ENCODE measurements at places on chromosomes 3 and 15.

- H3K4me1 ChIP-seq: peaks cover 20% of the 10 kb centered on the region
- no peak overlapping the region for H3K4me3 ChIP-seq
- H3K36me3 ChIP-seq: no peaks in the 10 kb centered on the region
- DNase-seq: no peak
- H3K27ac ChIP-seq: no peak overlapping the region
These were observed 133.6 kb downstream of the UACA start for GRCh38 chr15:70629735-70630273.

DNA sequence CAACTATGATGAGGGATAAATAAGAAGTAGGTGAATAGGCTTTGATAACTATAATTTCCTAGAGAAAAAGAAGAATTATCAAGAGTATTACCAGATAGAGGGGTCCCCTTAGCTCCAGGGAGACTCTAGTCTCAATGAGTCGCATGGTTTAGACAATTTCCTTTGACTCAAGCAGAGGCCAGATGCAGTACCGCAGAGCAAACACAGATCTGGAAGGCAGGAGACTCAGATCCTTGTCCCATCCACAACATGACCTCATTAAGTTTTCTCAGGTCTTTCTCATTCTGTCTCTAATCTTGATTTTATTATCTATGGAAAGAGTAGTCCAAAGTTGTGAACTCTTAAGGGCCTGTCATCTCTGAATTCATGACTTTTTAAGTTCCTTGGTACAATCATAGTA is 987.9 kb downstream of the NTRK3 start:
- H3K4me3 ChIP-seq: no peak overlapping the region
- H3K27ac ChIP-seq: no peak overlapping the region
- H3K27me3 ChIP-seq: no peaks in the 10 kb centered on the region
- H3K4me1 ChIP-seq: no peaks in the 10 kb centered on the region
- no peaks in the 10 kb centered on the region for H3K36me3 ChIP-seq
- no peak for DNase-seq

- H3K27ac ChIP-seq: no peak overlapping the region
- no peaks in the 10 kb centered on the region for H3K36me3 ChIP-seq
- DNase-seq: no peak
These were observed 14.3 kb downstream of the IGDCC4 start for GRCh38 chr15:65408324-65409035.

GRCh38 chr15:67156426-67156825 is 91.0 kb downstream of the SMAD3 start:
- H3K36me3 ChIP-seq: peaks cover 55% of the 10 kb centered on the region
- H3K4me1 ChIP-seq: peaks cover 56% of the 10 kb centered on the region
- H3K4me3 ChIP-seq: no peak overlapping the region
- DNase-seq: no peak
- no peak overlapping the region for H3K27ac ChIP-seq
- H3K27me3 ChIP-seq: no peaks in the 10 kb centered on the region

DNA sequence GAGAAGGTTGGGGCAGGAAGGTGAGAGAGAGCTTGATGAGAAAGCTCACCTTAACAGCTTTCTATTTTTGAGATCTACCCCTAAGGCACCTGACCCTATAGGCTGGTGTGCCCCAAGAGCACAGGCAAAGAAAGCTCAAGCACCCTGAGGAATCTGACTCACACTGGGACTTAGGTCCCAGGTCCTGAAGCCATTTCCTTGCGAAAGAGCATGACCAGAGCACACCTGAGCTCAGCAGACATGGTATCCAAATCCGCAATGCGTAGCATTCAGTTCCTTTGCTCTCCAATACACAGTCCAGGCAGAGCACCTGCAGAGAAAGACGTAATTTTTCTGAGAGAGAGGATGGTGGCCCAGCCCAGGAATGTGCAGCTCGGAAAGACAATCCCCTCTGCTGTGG is 112.1 kb upstream of the LPP start:
- H3K4me1 ChIP-seq: peaks cover 15% of the 10 kb centered on the region
- peaks cover 15% of the 10 kb centered on the region for H3K27me3 ChIP-seq
- no peaks in the 10 kb centered on the region for H3K36me3 ChIP-seq
- no peak overlapping the region for H3K27ac ChIP-seq

DNA sequence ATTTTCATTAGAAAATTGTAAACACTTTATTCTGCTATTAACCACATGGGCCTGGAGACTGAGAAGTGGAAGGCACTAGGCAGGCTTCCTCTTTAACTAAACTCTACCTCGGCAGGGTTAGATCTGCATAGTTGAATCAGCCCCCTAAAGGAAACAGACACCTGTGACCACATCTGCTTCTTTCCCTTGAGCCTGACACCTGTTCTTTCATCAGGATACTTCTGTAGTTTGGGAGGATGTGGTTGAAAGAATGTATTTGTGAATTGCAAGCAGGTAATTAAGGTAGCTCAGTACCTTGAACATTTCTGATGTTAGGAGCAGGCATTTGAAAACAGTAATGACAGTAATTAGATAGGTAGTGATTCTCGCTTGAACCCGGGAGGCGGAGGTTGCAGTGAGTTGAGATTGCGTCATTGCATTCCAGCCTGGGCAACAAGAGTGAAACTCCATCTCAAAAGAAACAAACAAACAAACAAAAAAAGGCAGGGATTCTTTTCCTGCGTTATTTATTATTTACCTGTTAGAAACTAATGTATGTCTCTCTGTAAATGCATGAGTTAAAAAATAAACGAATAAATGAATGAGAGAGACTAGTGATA is 468.5 kb downstream of the NLGN1 start:
- H3K4me1 ChIP-seq: no peaks in the 10 kb centered on the region
- H3K4me3 ChIP-seq: no peak overlapping the region
- H3K27me3 ChIP-seq: no peaks in the 10 kb centered on the region
- no peak for DNase-seq
- no peaks in the 10 kb centered on the region for H3K36me3 ChIP-seq
- H3K27ac ChIP-seq: no peak overlapping the region

GRCh38 chr3:193897288-193897687 is 238.7 kb upstream of the HES1 start:
- no peak overlapping the region for H3K4me3 ChIP-seq
- H3K27me3 ChIP-seq: no peaks in the 10 kb centered on the region
- H3K27ac ChIP-seq: no peak overlapping the region
- H3K36me3 ChIP-seq: no peaks in the 10 kb centered on the region

GRCh38 chr15:64237677-64238076 is 74.9 kb upstream of the PPIB start:
- H3K27ac ChIP-seq: no peak overlapping the region
- peaks cover 22% of the 10 kb centered on the region for H3K4me1 ChIP-seq
- H3K36me3 ChIP-seq: no peaks in the 10 kb centered on the region
- no peak overlapping the region for H3K4me3 ChIP-seq
- no peaks in the 10 kb centered on the region for H3K27me3 ChIP-seq
- no peak for DNase-seq

- peaks cover 37% of the 10 kb centered on the region for H3K4me1 ChIP-seq
- H3K4me3 ChIP-seq: peak overlapping the region; percentile 67
- DNase-seq: no peak
- no peak overlapping the region for H3K27ac ChIP-seq
- no peaks in the 10 kb centered on the region for H3K36me3 ChIP-seq
- H3K27me3 ChIP-seq: no peaks in the 10 kb centered on the region
These were observed 60.2 kb downstream of the PIAS1 start for GRCh38 chr15:68114356-68114755.

- H3K4me3 ChIP-seq: no peak overlapping the region
- no peak overlapping the region for H3K27ac ChIP-seq
- no peak for DNase-seq
- no peaks in the 10 kb centered on the region for H3K4me1 ChIP-seq
These were observed 85.7 kb downstream of the OXNAD1 start for GRCh38 chr3:16350597-16351318.

GRCh38 chr3:3631114-3631513 is 168.1 kb upstream of the LRRN1 start:
- no peaks in the 10 kb centered on the region for H3K36me3 ChIP-seq
- no peaks in the 10 kb centered on the region for H3K27me3 ChIP-seq
- H3K4me3 ChIP-seq: no peak overlapping the region
- no peak overlapping the region for H3K27ac ChIP-seq
- no peaks in the 10 kb centered on the region for H3K4me1 ChIP-seq

DNA sequence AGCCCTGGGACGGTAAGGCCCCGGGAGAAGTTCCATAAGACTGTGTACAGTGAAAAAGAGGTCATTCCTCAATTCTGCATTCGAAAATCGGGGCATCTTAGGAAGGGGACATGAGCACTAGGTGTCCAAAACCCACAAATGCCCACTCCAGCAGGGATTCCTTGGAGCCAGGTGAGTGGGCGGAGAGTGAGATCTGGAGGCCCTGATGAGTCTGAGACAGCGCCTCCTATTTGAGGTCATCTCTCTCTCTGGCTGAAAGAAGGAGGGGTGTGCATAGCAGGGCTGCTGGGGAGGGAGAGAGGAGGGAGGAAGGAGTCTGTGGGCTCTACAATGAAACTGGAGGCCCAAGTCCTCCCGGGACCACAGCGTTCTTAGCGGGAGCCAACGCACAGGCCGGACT is 38.1 kb upstream of the LACTB start:
- H3K4me1 ChIP-seq: no peaks in the 10 kb centered on the region
- no peak overlapping the region for H3K27ac ChIP-seq
- no peak for DNase-seq
- no peaks in the 10 kb centered on the region for H3K27me3 ChIP-seq

DNA sequence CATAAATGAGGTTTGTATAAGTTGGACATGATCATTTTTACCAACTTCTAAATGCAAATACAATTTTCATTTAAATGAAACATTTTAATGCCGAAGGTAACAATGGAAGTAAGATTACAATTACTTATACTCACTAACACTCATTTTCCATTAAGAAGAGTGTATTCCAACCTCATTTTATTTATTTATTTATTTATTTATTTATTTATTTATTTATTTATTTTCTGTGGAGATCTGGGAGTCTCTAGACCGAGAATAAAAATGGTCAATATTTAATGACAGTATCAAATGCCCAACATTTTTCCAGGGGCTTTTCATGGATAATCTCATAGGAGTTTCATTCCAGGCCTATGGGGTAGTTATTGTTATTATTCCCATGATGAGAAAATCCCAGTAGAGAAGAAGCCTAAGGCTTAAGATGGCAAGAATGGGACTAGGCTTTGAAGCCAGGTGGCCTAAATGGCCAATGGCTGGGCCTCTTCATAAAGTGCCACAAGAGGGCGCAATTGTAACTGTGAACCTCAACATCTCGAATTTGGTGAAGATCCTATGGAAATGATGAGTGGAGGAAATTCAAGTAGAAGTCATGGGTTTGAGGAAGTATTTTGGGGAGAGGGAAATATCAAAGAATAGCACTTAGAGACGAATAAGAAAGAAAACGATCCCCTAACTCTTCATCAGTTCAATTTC is 21.3 kb downstream of the VGLL3 start:
- H3K4me1 ChIP-seq: peaks cover 66% of the 10 kb centered on the region
- peaks cover 40% of the 10 kb centered on the region for H3K36me3 ChIP-seq
- peak overlapping the region; percentile 84 for H3K27ac ChIP-seq

DNA sequence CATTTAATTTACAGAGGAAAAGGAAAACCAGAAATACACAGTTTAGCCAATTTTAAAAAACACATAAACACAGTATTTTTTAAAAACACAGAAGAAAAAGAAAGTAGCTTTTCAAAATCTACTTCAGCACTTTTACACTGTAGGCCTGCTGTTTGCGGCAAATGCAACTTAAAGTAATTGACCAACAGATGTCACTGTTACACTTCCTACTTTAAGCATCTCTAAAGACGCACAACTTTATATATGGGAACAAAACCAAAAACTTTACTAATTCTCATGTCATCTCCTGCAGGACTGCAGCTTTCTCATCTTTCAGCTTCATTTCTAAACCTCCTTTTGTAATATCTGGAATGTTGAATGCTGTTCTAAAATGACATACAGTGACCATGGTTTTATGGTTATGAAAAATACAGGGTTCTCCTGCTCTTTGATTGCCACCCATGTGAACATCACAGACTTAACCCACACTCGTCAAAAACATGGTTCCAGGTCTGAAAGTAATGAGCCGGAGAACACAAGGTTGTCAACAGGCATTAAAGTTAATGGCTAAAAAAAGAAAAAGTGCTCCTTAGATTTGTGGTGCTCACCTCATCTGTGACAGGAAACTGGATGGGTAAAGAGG is 107.9 kb downstream of the FMN1 start:
- DNase-seq: no peak
- no peaks in the 10 kb centered on the region for H3K4me1 ChIP-seq
- no peak overlapping the region for H3K27ac ChIP-seq
- H3K36me3 ChIP-seq: no peaks in the 10 kb centered on the region

DNA sequence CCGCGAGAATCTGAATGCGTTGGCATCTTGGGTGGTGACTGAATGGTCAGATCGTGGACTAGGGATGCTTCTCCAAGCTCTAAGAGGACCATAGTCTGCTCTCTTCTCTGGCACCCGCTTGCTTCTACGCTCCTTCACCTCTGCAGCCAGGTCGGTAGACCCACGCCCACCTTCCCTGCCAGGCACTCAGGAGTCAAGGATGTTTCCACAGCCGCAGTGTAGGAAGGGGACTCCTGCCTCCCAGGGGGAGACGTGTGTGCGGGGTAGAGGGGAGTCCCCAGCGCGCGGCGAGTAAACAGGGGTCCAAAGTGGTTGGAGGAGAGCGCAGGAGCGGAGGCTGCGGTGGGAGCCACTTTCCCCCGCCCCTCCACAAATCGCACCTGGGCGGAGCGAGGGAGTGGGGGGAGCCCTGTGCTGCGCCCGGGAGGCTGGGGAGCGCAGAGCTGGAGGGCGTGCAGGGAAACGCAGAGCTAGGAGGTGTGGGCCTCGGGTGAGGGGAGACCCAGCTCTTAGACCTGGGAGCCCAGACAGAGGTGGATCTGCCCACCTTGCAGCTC is 1.7 kb downstream of the LRRC3B start:
- H3K4me1 ChIP-seq: no peaks in the 10 kb centered on the region
- H3K27me3 ChIP-seq: peaks cover 48% of the 10 kb centered on the region
- no peak overlapping the region for H3K27ac ChIP-seq
- H3K36me3 ChIP-seq: no peaks in the 10 kb centered on the region
- H3K4me3 ChIP-seq: no peak overlapping the region

- H3K36me3 ChIP-seq: no peaks in the 10 kb centered on the region
- no peak overlapping the region for H3K27ac ChIP-seq
- no peaks in the 10 kb centered on the region for H3K27me3 ChIP-seq
- H3K4me3 ChIP-seq: no peak overlapping the region
These were observed 68.4 kb upstream of the KLF13 start for GRCh38 chr15:31258260-31258659.

DNA sequence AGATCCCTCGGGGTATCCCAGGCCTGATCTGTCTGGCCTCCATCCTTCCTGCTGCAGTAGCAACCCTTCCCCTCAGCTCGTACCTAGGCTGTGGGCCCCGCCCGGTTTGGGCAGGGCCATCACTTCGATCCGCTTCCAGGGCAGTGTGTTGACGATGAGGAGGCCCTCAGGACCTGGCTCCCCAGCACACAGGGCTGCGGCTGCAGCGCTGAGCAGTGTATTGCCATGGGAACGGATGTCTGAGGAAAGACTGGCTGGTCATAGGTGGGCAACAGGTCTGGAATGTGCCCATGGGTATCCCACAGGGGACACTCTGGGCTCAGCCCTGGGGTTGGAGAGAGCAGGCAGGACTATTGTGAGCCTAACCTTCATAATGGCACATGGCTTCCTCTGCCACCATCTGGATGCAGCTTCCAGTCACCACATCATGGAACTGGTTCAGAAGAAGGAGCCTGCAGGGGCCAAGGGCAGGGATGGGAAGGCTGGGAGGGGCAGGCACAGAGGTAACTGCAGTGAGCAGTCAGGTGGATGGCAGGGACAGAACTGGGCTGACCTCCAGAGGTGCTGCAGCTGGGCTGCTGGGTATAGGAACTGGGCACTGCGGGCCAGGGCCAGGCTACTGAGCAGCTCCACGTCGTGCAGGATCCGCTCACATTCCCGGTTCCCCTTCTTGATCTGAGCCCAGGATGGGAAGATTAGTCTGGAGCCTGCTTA is 8.7 kb downstream of the MAN2C1 start:
- H3K27me3 ChIP-seq: no peaks in the 10 kb centered on the region
- no peaks in the 10 kb centered on the region for H3K4me1 ChIP-seq
- peaks cover 51% of the 10 kb centered on the region for H3K36me3 ChIP-seq
- no peak overlapping the region for H3K27ac ChIP-seq
- no peak for DNase-seq
- H3K4me3 ChIP-seq: no peak overlapping the region

Measured in Calu3 (cell line).